ENCODE measurements at places on chromosomes 7 and 10.

DNA sequence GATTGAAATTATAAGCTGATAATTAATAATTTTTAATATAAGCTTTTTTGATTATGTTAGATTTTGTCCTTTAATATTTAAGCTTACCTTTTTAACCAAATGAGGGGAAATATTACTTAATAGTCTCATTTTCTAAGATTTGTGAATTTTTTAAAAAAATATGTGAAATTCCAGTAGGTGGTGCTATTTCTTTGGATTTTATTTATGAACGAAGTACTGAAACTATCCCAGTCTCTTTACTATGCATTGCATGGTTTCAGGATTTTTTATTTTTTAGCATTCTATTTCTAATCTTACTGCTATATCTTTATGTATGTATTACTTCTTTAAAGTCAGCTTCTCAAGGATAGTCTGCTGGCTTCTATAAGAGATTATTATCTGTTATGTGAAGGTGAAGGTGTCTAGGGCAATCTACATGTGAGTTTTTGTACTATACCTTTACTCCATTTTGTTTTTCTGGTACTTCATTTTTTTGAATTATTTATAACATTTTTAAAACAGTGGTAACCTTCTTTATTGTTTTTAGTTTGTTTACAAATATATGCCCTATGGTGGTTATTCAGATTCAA is 78.3 kb downstream of the ATRNL1 start:
- peak; percentile 11 for DNase-seq

- no peak for DNase-seq
These were observed 26.6 kb downstream of the PFKP start for GRCh38 chr10:3093996-3094395.

DNA sequence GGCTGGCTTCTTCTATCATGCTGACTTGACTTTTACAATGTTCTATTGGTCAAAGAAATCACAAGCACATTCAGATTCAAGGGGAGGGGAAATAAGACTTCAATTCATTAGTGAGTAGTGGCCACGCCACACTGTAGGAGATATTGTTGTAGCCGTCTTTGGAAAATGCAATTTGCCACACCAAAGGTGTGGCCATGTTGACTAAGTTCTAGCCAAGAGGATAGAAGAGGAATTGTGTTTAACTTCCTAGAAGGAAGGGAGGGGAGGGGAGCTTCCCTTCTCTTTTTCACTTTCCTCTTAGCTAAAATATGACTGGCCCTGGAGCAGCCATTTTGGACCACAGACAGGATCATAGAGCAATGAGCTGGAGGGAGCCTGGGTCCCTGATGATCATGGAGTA is 3.4 kb upstream of the PRKAR2B start:
- DNase-seq: no peak

DNA sequence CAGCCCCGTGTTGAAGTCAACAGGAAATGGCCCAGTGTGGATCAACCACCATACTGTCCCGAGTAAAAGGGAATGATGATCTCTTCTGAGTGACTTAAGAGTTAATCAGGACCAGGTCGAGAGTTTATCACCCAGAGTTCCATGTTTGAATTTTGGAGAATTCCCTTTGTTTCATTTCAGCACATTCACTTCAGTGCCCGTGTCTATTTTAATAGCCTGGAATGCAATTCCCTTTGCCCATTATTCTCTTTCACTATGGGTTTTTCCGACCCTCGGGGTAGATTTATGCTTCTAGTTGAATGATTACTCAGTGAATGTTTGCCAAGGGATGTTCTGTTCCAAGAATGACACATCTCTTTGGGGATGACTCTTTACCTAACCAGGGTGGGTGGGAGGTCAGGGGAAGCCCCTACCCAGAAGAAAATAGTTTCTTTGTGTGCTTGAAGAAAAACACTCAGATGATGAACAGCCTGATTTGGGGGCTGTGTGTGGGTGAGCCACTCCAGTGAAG is 594.9 kb downstream of the INHBA start:
- no peak for DNase-seq

Measured in cerebellar cortex (tissue), 1 donor.